Fibroblast of lung (primary cell): ENCODE measurements at places on chromosomes 7 and 10. TPM values are rescaled to one million over a fixed set of nuclear protein-coding genes. Genes with fewer than 3 reads are reported as not detected.

Gene MKLN1
- 26.7 and 33.9 TPM in 2 replicates for total RNA-seq

Gene SPDYE5
- total RNA-seq: not detected in 2 replicates

Gene ZNF800
- total RNA-seq: 10.3 and 12.4 TPM in 2 replicates

Gene AKR1C8
- total RNA-seq: not detected in 2 replicates

Gene TMEM273
- total RNA-seq: 0.26 TPM in 1 of 2 replicates, not detected in the other

Gene GSTO2
- 2.1 and 3.1 TPM in 2 replicates for total RNA-seq

Gene RTKN2
- total RNA-seq: 0.51 and 1.2 TPM in 2 replicates

Gene ARHGAP12
- 57.0 and 63.1 TPM in 2 replicates for total RNA-seq

Gene SVIL
- total RNA-seq: 60.9 and 94.3 TPM in 2 replicates

Gene RGS10
- 50.9 and 67.8 TPM in 2 replicates for total RNA-seq

Gene AKR1C4
- total RNA-seq: not detected in 2 replicates

Gene CALHM3
- total RNA-seq: not detected in 2 replicates

Gene CRYGN
- 0.26 and 0.50 TPM in 2 replicates for total RNA-seq

Gene SUGCT
- 6.7 and 16.5 TPM in 2 replicates for total RNA-seq

Gene SFTPD
- not detected in 2 replicates for total RNA-seq
